ENCODE measurements at places on chromosomes 4 and X.

DNA sequence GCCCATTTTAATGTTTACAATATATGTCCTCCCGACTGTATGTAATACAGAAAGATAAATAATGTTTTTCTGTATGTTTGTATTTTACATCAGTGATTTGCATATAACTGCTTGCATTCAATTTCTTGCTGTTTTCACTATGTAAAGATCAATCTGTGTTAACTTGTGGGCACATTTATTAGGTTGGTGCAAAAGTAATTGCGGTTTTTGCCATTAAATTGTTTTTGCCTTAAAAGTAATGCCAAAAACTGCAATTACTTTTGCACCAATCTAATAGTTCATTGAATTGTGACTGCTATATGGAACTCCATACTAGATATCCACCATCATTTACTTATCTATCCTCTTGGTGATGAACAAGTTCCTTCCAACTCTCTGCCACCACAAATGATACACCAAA is 73.9 kb upstream of the SRD5A3 start:
- DNase-seq = no peak

GRCh38 chrX:103782640-103783039 is 6.0 kb downstream of the PLP1 start:
- peak; percentile 57 for DNase-seq

DNA sequence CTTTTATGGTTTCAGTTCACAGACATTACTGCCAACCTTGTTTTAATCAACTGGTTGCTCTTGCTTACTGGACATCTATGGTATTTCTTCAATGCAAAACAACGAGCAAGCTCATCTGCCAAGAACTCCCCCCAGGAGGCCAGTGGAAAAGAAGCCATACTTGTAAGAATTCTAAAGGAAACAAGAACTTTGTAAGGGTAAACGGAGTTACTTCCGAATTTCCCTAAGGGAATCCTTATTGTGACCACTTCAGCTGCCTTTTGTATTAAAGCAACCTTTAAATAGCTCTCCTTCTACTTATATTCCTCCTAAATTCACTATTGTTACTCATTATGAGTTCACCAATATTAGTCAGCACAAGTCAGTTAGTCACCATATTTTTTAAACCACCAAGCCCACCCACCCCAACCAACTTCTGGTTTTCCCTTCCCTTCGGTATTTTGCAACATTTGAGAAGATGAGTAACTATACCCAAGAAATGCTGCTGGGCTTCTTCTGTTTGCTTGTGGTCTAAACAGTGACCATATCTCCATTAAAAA is 602.8 kb upstream of the DIPK2B start:
- DNase-seq = no peak

GRCh38 chrX:119736206-119736764 is 22.1 kb upstream of the SOWAHD start:
- DNase-seq = no peak

- DNase-seq = no peak
These were observed 276.0 kb downstream of the FBXW7 start for GRCh38 chr4:152259866-152260265.

- no peak for DNase-seq
These were observed 45.9 kb downstream of the FAM53A start for GRCh38 chr4:1638272-1638598.
